Activated CD4-positive, CD25-positive, alpha-beta regulatory T cell treated with anti-CD3 and anti-CD28 coated beads, Interleukin-2, amount 50 U/mL, for 16 hours (primary cell): ENCODE measurements at places on chromosomes 11 and 22.

- no peak for DNase-seq
These were observed 18.4 kb downstream of the ABTB2 start for GRCh38 chr11:34339149-34340064.

GRCh38 chr22:25970374-25970911, 198.8 kb upstream of the SEZ6L start:
- no peak for DNase-seq

- DNase-seq, result no peak
These were observed 26.5 kb downstream of the CTNND1 start for GRCh38 chr11:57787920-57788702.

DNA sequence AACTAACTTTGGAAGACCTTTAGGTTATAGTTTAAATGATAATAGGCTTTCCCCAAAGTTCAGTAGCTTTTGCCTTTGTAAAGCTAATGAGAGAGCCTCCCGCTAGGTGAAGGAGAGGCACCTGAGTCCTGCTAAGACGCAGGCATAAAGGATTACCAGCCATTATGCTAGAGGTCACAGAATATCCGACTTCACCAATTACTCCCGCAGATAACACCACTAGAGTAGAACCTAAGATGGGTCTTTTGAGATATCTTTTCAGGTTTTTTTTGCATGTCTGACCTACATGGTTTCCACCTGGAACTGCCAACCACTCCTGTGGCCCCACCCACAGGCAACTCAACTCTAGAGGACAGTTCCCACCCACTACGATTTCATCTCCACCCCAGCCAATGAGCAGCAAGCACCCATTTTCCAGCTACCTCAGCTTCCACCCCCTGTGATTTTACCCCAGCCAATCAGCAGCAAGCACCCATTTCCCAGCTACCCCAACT, 314.3 kb downstream of the BRD1 start:
- DNase-seq, result no peak

GRCh38 chr11:2077061-2077802, 62.0 kb downstream of the IGF2 start:
- DNase-seq, result no peak

DNA sequence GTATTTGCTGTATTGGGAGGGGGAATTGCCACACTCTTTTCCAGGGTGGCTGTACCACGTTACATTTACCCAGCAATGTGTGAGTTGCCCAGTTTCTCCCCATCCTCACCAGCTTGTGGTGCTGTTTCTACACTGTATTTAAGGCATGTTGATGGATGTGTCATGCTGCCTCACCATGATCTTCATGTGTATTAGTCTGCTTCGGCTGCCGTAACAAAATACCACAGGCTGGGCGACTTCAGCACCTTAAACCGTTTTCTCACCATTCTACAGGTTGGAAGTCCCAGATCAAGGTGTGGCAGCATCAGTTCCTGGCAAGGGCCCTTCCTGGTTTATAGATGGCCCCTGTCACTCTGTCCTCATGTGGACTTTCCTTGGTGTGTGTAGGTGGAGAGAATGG, 169.7 kb downstream of the IGLL1 start:
- no peak for DNase-seq

GRCh38 chr22:29224121-29224858, 18.6 kb downstream of the EMID1 start:
- no peak for DNase-seq

- no peak for DNase-seq
These were observed at the start of gene PLEKHB1 for GRCh38 chr11:73645972-73646631. PLEKHB1 (plus strand) TSS chr11:73646581; CDS start chr11:73646609, 28 bp downstream.

DNA sequence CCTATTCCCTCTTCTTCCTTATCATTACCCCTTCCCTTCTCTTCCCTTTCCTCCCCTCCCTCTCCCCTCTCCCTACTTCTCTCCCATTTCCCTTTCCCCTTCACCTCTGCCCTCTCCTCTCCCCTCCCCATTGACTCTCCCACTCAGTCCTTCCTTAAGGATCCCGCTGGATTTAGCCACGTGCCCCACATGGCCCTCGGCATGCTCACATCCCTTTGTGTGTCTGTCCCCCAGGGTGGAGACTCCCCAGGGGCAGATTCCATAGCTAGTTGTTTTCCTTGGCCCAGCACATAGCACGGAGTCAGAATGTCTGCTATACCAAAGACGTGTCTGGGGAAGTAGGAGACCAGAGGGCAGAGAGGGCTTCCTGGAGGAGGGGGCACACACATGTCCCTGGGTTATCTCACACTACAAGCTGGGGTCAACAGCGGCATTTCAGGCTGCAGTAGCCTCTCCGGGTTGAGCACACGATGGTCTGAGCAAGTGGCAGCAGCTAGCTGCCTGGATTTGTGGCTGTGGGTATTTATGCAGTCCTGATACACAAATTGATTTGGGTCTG, 487.0 kb downstream of the TBC1D22A start:
- no peak for DNase-seq

DNA sequence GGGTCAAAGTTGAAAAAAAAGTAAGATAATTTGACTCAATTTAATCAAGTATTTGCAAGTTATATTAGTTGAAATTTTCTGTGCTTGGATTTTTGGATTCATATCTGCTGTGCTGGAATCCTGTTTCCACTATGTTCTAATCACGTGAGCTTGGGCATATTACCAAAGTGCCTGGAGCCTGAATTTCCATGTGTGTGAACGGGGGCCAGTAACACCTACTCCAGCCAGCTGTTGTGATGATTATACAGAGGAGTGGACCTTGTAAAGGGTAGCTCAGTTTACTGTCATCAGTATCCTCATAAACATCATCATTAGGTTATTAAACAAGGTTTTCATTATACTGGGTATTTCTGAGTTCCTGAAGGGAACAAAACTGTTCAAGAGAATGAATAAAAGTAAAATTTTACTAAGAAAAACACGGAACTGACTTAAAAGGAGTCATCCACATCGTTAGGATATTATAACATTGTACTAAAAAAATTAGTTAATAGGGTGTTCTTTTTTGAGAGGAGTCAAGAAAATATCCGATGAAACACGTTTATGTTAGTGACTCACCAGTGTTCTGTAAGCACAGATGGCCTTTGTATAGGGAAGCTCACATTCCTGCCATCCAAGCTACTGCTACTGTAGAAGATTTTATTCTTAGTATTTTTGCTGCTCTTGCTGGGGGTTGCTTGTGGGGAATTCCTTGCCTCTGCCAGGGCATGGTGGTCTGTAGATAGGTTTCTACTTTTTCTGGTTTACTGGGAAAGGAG, 144.1 kb downstream of the ARHGAP42 start:
- DNase-seq, result no peak

DNA sequence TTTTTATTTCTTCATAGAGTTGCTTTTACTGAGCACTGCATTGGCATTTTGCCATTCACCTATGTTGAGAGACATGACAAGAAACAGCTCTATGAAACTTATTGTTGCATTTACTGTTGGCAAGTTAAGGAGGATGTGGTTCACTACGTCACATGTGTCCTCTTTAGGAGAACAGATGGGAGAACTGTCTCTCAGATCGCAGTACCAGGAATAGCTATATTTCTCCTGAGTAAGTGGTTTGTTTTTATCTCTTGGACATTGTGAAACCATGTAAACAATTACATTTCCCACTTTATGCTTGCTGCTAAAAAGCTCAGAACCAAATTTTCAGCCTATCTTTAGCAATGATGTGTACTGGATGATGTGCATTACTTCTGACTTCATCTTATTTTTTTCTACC, 34.8 kb upstream of the PSMA1 start:
- DNase-seq, result no peak

DNA sequence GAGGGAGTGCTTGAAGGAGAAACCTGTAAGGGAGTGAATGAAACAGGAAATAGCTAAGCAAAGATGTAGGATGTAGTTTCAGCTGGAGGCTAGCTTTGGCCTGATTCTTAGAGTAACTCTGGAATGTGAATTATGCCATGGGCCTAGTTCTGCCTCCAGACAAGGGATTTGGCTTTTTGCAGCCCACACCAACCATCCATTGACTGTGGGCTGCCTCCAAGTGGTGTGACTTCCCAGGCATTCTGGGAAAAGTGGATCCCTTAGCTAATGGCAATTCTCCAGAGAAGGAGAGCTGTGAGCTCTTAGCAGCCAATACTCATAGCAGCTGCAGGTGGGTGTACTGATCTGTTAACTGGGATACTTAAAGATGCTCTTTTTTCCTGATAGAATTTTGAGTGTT, 2.0 kb upstream of the OR9I1 start:
- no peak for DNase-seq

- no peak for DNase-seq
These were observed 44.6 kb downstream of the KCNQ1OT1 start for GRCh38 chr11:2655016-2655719.

DNA sequence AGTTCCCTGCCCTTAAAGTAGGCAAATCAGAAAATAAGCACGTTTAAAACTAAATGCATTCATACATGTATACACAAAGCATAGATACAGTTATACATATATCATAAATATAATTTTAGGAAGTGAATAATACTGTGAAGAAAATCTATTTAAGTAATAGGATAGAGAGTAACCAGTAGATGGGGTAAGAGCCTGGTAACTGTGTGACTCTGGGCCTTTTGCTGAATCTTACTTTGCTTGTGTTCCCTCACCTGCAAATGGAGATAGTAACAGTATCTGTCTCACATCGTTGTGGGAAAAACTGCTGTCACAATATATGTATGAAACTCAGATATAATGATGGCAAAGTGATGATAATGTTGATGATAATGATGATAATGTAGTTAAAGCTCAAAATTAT, 29.9 kb downstream of the MS4A2 start:
- DNase-seq, result no peak

GRCh38 chr11:1039481-1040427, 3.2 kb upstream of the MUC6 start:
- DNase-seq, result no peak

- DNase-seq, result no peak
These were observed 11.8 kb upstream of the SWAP70 start for GRCh38 chr11:9651899-9652748.

DNA sequence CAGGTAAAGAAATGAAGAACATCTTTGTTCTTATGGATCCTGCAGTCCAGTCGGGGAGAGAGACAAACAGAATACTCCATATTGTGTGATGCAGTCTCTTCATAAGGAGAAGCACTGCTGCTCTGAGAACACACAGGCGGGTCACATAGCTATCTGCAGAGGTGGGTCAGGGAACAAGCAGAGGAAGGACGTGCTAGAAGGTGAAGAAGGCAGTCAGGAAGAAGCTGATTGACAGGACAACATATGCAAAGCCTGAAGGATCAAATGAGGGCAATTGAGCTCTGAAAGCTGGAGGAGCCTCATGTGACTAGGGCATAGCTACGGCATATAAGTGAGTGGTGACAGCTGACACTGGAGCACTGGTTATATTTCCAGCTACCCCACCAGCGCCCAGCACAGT, 122.5 kb downstream of the OPCML start:
- no peak for DNase-seq

DNA sequence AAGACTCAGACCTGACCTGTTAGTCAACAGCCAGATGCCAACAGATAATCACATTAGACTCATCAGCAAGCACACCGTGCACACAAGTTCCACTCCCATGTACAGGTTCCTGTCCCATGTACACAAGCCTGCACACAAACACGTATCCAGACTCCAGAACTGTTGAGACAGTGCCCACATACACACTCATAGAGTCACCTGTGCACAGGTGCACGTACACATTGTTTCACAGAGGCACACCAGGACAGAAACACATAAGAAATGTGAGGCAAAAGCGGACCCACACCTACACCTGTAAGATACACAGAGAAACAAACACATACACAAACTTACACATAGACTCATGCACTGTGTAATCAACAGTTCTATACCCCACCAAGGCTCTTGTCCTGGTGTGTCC, 2.7 kb upstream of the ZNF74 start:
- no peak for DNase-seq

- no peak for DNase-seq
These were observed 85.5 kb downstream of the AMBRA1 start for GRCh38 chr11:46508360-46508759.

GRCh38 chr11:95115597-95115996, 26.0 kb downstream of the ENDOD1 start:
- no peak for DNase-seq

GRCh38 chr11:100174881-100175280, 512.2 kb upstream of the ARHGAP42 start:
- no peak for DNase-seq

GRCh38 chr22:40716116-40716515, 36.8 kb downstream of the MCHR1 start:
- DNase-seq, result no peak

- DNase-seq, result no peak
These were observed 196.7 kb downstream of the ARHGAP42 start for GRCh38 chr11:100883830-100884229.

- DNase-seq, result no peak
These were observed 19.7 kb downstream of the TOM1 start for GRCh38 chr22:35319244-35319985.

GRCh38 chr11:89487016-89487415, 4.2 kb downstream of the NOX4 start:
- DNase-seq, result no peak

GRCh38 chr22:22388090-22388489, 120.5 kb downstream of the ZNF280B start:
- DNase-seq, result no peak

DNA sequence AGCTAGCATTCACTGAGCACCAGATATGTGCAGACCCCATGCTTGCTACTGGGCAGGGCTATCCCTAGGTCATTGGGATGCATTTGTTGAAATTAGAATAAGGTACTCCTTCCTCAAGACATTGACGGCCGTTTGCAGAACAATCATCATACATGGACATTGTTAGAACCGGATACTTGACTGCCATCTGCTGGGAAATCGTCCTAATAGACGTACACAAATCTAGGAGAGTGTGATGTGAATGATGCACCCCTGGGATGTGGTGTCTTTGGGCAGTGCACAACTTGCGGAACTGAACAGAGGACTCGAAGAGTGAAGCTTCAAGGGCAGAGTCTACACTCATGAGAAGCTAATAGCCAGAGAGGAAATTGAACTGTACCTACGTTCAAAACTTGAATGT, 35.9 kb downstream of the MYO18B start:
- DNase-seq, result no peak

- no peak for DNase-seq
These were observed 33.5 kb upstream of the RTL6 start for GRCh38 chr22:44531487-44531886.
